ENCODE measurements at places on chromosomes 5 and 9. TPM values are rescaled to one million over a fixed set of nuclear protein-coding genes. Genes with fewer than 3 reads are reported as not detected.

DNA sequence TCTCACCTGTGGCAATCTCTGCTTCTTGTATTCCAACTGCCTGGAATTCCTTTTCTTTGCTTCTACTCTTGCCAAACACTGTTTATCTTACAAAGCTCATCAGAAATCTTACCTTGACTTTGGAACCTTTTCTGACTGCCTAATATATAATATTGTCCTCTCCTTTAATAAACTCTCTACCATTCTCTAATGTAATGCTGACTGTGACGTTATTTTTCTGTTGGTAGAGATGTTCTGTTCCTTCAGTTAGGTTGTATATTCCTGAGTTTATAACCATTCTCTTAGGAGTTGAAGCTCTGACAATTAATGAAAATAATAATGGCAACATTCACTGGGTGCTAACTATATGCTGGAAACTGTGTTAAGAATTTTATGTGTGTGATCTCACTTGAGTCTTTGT, 188.8 kb upstream of the ATP10B start:
- H3K4me3 ChIP-seq, result no peak overlapping the region
- no peak for DNase-seq
- H3K36me3 ChIP-seq, result no peaks in the 10 kb centered on the region
- no peaks in the 10 kb centered on the region for H3K27me3 ChIP-seq

The LHX6 gene
- 5.1 TPM for total RNA-seq

- peaks cover 3% of the 10 kb centered on the region for H3K36me3 ChIP-seq
- H3K4me1 ChIP-seq, result peaks cover 71% of the 10 kb centered on the region
- H3K27me3 ChIP-seq, result no peaks in the 10 kb centered on the region
- no peak for DNase-seq
- H3K27ac ChIP-seq, result no peak overlapping the region
Measured at GRCh38 chr5:150293091-150293941, 3.7 kb upstream of the CAMK2A start.

- H3K4me1 ChIP-seq, result peaks cover 11% of the 10 kb centered on the region
- no peak overlapping the region for H3K4me3 ChIP-seq
- DNase-seq, result no peak
- no peak overlapping the region for H3K27ac ChIP-seq
- no peaks in the 10 kb centered on the region for H3K36me3 ChIP-seq
Measured at GRCh38 chr5:116730706-116731105, 156.1 kb upstream of the SEMA6A start.

GRCh38 chr9:113164536-113165300, 13.9 kb downstream of the SLC31A2 start:
- no peaks in the 10 kb centered on the region for H3K27me3 ChIP-seq
- H3K27ac ChIP-seq, result no peak overlapping the region
- H3K4me1 ChIP-seq, result peaks cover 3% of the 10 kb centered on the region
- DNase-seq, result peak; percentile 80

DNA sequence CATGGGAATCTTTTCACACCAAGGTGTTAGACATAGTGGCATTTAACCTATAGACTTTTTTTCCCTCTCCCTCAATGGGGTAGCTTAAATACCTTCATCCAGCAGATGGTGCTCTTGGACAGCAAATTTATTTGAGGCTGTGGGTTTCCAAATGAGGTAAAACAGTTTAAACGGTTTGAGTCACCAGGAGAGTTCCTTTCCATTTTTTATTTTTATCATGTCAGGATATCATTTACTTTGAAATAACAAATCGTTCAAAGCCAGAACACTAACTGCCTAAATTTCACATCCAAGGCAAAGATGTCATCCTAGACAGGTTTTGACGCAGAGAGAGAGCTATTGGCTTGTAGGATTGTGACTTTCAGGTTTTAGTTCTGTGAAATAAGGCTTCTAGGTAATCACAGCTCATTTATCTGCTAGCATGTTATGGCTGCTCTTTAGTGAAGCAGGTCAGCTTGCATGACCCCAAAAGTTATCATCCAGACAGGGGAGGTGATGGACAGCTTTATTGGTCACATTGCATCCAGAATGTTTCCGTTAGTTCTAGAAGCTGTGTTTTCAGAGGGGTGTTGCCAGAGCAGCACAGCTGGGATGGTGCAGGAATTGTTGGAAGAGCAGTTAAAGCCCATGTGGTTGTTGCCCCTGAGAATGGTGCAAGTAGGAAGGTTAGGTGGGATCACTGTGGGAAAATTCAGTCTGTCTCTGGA, 69.8 kb downstream of the KDM4C start:
- no peak overlapping the region for H3K4me3 ChIP-seq
- peak; percentile 95 for DNase-seq
- H3K27me3 ChIP-seq, result no peaks in the 10 kb centered on the region
- no peaks in the 10 kb centered on the region for H3K4me1 ChIP-seq
- H3K36me3 ChIP-seq, result no peaks in the 10 kb centered on the region
- H3K27ac ChIP-seq, result no peak overlapping the region

DNA sequence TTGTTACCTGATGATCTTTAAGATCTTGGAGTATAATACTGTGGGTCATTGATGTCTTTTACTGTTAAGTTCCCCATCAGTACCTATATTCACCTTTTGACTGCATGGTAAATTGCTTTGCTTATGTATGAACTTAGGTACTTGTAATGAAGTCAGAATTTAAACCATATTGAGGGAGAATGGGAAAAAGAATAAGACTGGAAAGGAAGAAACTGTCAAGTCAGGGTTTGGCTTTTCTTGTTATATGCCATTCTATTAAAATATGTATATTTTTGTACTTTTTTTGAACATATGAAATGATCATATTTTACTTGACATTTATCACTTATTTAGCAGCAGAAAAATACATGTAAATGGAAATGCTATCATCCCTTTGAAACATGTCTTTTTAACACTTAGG, 58.6 kb downstream of the KIAA1958 start:
- H3K27me3 ChIP-seq, result no peaks in the 10 kb centered on the region
- H3K4me3 ChIP-seq, result no peak overlapping the region
- no peak for DNase-seq
- H3K36me3 ChIP-seq, result no peaks in the 10 kb centered on the region
- H3K27ac ChIP-seq, result no peak overlapping the region

GRCh38 chr5:78506261-78507024, 142.1 kb downstream of the LHFPL2 start:
- peaks cover 38% of the 10 kb centered on the region for H3K4me1 ChIP-seq
- DNase-seq, result peak; percentile 79
- H3K4me3 ChIP-seq, result no peak overlapping the region
- peak overlapping the region; percentile 74 for H3K27ac ChIP-seq
- no peaks in the 10 kb centered on the region for H3K36me3 ChIP-seq
- peaks cover 3% of the 10 kb centered on the region for H3K27me3 ChIP-seq

- no peaks in the 10 kb centered on the region for H3K36me3 ChIP-seq
- no peak for DNase-seq
- H3K27ac ChIP-seq, result no peak overlapping the region
- no peaks in the 10 kb centered on the region for H3K27me3 ChIP-seq
- H3K4me1 ChIP-seq, result no peaks in the 10 kb centered on the region
Measured at GRCh38 chr5:161691911-161692310, 6.4 kb downstream of the GABRA6 start.

The SAXO1 gene
- total RNA-seq, result 0.17 TPM

DNA sequence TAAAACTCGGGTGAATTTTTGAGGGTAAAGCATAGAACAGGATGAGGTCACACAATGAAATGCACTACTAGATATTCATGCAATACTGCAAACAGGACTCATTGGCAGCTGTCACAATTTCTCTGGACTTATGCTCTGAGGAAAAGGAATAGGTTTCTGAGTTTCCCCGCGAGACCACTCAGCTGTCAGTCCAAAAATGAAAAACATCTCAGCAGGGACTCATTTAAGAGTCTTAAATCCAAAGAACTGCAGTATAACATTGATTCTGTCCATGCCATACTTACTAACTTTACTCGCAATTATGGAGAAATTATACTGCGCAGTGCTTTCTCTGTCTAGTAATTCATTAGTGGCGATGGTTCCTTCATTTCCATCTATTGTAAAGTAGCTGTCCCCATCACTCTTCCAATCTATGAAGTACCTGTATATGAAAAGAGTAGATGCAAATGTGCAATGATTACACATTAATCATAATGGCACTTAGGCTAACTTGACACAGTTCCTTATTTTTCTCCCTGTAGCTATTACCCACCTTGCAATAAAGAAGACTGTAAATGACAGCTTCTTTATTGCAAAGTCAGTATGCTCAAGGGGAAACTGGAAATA, 1070.0 kb downstream of the CDH12 start:
- no peaks in the 10 kb centered on the region for H3K36me3 ChIP-seq
- no peak overlapping the region for H3K4me3 ChIP-seq
- DNase-seq, result no peak
- H3K27ac ChIP-seq, result no peak overlapping the region

The OLFML2A gene
- total RNA-seq, result 66.0 TPM

DNA sequence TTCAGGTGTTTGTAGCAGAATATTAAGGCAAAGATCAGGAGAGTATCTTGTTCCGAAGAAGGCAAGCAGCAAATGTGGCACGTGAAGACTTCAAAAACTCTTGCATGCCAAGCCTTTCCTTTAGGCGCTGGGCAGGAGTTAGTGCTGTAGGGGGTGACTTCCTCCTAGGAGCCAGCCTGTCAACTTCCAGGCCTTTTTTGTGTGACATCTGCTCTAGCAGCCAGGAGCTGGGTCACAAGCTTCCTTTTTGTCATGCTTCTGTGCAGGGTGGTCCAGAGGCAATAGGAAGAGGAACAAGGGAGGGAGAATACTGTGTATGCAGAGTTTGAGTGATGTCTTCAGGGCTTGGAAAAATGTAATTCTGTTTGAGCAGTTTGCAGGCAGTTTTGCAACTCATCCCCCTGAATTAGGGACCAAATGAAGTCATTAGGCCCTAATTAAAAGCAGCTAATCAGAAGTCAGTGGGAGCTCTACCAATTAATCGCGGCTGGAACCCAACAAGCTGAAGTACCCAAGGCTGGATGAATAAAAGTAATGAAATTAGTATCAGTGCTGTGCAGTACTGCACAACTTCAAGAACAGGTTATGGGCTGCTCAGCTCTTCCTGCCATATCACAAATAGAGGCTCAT, 53.5 kb downstream of the TLR4 start:
- H3K27me3 ChIP-seq, result no peaks in the 10 kb centered on the region
- no peak for DNase-seq
- no peaks in the 10 kb centered on the region for H3K4me1 ChIP-seq
- no peak overlapping the region for H3K4me3 ChIP-seq
- no peaks in the 10 kb centered on the region for H3K36me3 ChIP-seq

Measured in spinal cord (tissue), 10 donors.